Progenitor cell of endocrine pancreas (in vitro differentiated cells): ENCODE measurements at places on chromosomes 5 and 9. TPM values are rescaled to one million over a fixed set of nuclear protein-coding genes. Genes with fewer than 3 reads are reported as not detected.

Gene C1QTNF3
- 9.6 and 11.0 TPM in 2 replicates for total RNA-seq

GRCh38 chr9:96241391-96241809 is 60.6 kb downstream of the HSD17B3 start:
- H3K4me3 ChIP-seq: no peak overlapping the region
- no peaks in the 10 kb centered on the region for H3K36me3 ChIP-seq
- peaks cover 10% of the 10 kb centered on the region for H3K4me1 ChIP-seq
- DNase-seq: no peak
- H3K27me3 ChIP-seq: no peaks in the 10 kb centered on the region
- no peak overlapping the region for H3K27ac ChIP-seq

GRCh38 chr5:43638546-43638945 is 35.6 kb downstream of the NNT start:
- H3K36me3 ChIP-seq: peaks cover 5% of the 10 kb centered on the region
- peaks cover 6% of the 10 kb centered on the region for H3K4me1 ChIP-seq
- no peak overlapping the region for H3K27ac ChIP-seq
- no peaks in the 10 kb centered on the region for H3K27me3 ChIP-seq

- no peak for DNase-seq
- no peaks in the 10 kb centered on the region for H3K27me3 ChIP-seq
- no peak overlapping the region for H3K27ac ChIP-seq
- no peak overlapping the region for H3K4me3 ChIP-seq
- H3K4me1 ChIP-seq: no peaks in the 10 kb centered on the region
Observed at GRCh38 chr9:77561331-77562018, 86.6 kb downstream of the GNA14 start.

DNA sequence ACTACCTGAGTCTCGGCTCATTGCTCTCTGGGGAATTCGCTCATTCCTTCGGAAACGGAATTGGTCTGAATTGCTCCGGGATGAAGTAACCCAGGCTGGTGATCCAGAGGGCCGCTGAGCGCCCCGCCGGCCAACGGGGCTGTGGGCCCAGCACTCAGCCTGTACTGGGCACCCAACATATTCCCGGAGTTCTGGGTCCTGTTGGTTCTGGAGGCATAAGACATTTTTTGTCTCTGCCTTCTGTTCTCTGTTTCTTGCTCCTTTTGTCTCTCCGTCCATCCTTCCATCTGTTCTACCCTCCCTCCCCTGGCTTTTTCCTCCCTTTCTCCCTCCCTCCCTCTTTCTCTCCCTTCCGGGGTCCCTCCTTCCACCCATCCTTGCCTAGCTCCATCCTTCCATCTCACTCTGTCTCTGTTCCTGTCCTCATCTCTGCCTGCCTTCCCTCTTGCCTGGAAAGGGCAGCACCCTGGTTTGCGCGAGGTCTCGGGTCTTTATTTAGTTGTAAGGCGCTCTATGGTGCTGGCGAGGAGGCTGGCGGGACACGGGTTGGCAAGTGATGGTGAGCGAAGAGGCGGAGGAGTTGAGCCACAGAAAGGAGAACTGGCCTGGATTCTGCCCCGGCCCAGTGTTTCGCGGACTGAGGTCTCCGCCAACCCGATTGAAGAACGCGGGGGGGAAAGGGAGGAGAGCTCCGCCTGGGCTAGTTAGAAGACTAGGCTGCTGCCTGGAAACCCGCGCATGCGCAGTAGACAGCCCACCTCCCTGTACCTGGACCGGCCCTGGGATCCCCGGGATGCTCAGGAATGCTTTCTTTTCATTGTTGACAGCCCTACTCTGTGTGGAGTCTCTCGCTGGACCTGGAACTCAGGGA is 1468.0 kb downstream of the FOXD4L5 start:
- H3K4me1 ChIP-seq: peaks cover 7% of the 10 kb centered on the region
- peak; percentile 85 for DNase-seq
- H3K27me3 ChIP-seq: peaks cover 23% of the 10 kb centered on the region
- peak overlapping the region; percentile 2 for H3K27ac ChIP-seq
- peaks cover 11% of the 10 kb centered on the region for H3K36me3 ChIP-seq

- no peak overlapping the region for H3K4me3 ChIP-seq
- H3K27ac ChIP-seq: no peak overlapping the region
- no peaks in the 10 kb centered on the region for H3K36me3 ChIP-seq
Observed at GRCh38 chr5:155418960-155419579, 405.5 kb downstream of the KIF4B start.

DNA sequence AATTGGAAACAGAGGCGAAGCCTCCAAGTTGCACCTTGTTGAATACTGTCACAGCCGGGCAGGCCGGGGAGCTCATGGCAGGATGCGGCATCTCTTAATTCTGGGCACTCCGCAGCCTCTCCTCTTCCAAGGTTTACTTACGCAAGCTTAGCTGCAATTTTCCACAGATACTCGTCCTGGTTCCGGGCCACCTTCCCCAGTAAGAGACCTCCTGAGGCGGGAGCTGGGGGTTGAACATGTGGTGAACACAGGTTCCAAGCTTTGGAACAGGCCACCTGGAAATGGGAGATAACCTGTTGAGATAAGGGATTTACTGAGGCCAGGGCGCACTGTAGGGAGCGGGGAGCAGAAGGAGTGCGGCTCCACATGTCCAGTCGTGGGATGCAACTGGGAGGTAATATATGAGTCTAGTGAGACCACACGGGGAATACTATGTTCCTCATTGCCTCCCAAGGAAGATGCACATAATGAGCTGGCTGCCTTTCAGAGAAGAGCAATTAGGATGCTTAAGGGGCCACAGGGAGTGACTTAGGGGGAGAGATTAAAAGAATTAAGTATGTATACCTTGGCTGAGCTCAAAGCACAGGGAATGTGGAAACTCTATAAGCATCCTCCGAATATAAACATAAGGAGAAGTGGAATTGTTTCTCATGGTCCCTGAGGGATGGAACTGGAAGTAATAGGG is 335.2 kb downstream of the CWC27 start:
- no peak for DNase-seq
- H3K36me3 ChIP-seq: no peaks in the 10 kb centered on the region
- peak overlapping the region; percentile 60 for H3K27ac ChIP-seq
- no peaks in the 10 kb centered on the region for H3K27me3 ChIP-seq
- H3K4me3 ChIP-seq: peak overlapping the region; percentile 34

Gene ANKRD31
- 0.55 and 0.80 TPM in 2 replicates for total RNA-seq

GRCh38 chr5:14211818-14212803 is 69.0 kb downstream of the TRIO start:
- no peak for DNase-seq
- no peaks in the 10 kb centered on the region for H3K27me3 ChIP-seq
- peak overlapping the region; percentile 40 for H3K27ac ChIP-seq
- peaks cover 35% of the 10 kb centered on the region for H3K4me1 ChIP-seq
- no peaks in the 10 kb centered on the region for H3K36me3 ChIP-seq

Gene PCDHA6
- total RNA-seq: 12.5 and 13.2 TPM in 2 replicates

Gene CCDC152
- 0.17 and 0.20 TPM in 2 replicates for total RNA-seq

DNA sequence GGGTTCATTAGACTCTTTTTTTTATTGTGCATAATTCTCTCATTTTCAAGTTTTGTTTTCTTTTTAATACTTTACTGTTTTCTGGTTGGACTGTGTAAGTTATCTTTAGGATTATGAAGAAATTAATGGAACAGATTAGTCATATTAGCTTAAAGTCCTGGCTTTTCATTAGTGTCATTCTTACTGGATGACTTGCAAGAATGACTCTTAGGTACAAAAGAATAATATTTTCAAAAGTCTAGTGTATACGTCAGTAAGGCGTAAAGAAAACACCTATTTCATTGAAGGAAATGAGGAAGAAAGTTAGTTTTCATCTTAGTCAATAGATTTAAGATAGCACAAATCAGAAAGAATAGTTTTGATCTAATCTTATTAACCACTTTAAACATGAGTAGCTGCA is 20.4 kb downstream of the UHRF2 start:
- peak overlapping the region; percentile 5 for H3K27ac ChIP-seq
- no peak overlapping the region for H3K4me3 ChIP-seq
- DNase-seq: no peak
- H3K36me3 ChIP-seq: peaks cover 8% of the 10 kb centered on the region

DNA sequence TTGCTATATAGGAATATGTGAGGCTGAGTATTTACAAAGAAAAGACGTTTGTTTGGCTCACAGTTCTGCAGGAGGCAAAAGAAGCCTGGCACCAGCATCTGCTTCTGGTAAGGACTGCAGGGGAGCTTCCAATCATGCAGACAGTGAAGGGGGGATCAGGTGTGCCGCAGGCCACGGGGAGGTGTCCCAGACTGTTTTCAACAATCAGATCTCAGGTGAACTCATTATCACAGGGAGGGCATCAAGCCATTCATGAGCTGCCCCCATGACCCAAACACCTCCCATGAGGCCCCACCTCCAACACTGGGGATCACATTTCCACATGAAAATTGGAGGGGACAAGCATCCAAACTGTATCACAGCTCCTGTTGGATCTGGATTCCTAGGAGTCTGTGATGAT is 30.4 kb upstream of the TRIM14 start:
- no peak overlapping the region for H3K27ac ChIP-seq
- H3K36me3 ChIP-seq: no peaks in the 10 kb centered on the region
- no peak overlapping the region for H3K4me3 ChIP-seq
- no peak for DNase-seq
- H3K27me3 ChIP-seq: no peaks in the 10 kb centered on the region

- H3K4me1 ChIP-seq: no peaks in the 10 kb centered on the region
- H3K27ac ChIP-seq: no peak overlapping the region
- H3K36me3 ChIP-seq: no peaks in the 10 kb centered on the region
- no peak overlapping the region for H3K4me3 ChIP-seq
Observed at GRCh38 chr5:24904981-24905517, 260.3 kb upstream of the CDH10 start.

Gene IQGAP2
- 16.7 and 17.2 TPM in 2 replicates for total RNA-seq

- DNase-seq: no peak
- peaks cover 3% of the 10 kb centered on the region for H3K36me3 ChIP-seq
- no peak overlapping the region for H3K27ac ChIP-seq
- H3K4me1 ChIP-seq: peaks cover 4% of the 10 kb centered on the region
Observed at GRCh38 chr9:133258061-133259015, 16.7 kb downstream of the ABO start.

Gene SHROOM1
- 10.0 and 12.6 TPM in 2 replicates for total RNA-seq

DNA sequence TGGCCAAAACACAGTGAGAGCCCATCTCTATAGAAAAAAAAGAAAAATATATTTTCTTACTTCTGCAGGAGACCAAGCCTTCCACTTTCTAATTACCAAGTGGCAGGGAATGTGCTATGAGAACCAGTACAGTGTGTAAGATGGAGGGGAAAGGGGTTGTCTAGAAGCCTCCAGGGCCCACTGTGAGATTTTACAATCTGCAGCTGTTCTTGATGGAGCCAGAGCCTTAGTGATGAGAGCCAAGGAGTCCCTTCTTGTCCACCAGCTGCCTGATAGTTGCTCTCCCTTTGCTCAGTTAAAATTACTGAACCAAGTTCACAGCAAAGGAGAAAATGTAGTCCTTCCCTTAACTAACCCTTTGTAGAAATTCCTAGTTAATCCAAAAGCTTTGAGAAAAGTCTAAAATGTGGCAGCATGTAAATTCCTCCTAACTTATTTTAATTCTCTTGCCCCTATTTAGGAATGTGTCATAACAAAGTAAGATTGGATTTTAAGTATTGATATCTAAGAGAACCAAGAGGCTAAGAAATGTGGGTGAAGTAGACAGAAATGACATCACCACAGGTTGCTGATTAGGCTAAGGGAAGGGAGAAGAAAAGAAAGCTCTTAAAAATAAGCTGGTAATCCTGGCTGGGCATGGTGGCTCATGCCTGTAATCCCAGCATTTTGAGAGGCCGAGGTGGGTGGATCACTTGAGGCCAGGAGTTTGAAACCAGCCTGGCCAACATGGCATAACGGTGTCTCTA is 19.3 kb downstream of the SRP19 start:
- no peaks in the 10 kb centered on the region for H3K4me1 ChIP-seq
- no peak overlapping the region for H3K27ac ChIP-seq
- DNase-seq: no peak
- no peak overlapping the region for H3K4me3 ChIP-seq
- H3K36me3 ChIP-seq: peaks cover 10% of the 10 kb centered on the region
